ENCODE measurements at places on chromosomes 11 and 22.
A peak's percentile ranks its signal among the peaks of the same experiment; 100 is the strongest.

GRCh38 chr22:42368379-42369249 lies 63.6 kb downstream of the NFAM1 start:
- peaks cover 43% of the 10 kb centered on the region for H3K4me1 ChIP-seq
- H3K27me3 ChIP-seq = peaks cover 82% of the 10 kb centered on the region
- no peaks in the 10 kb centered on the region for H3K36me3 ChIP-seq
- H3K4me3 ChIP-seq = peak overlapping the region; percentile 56
- no peak overlapping the region for H3K27ac ChIP-seq

DNA sequence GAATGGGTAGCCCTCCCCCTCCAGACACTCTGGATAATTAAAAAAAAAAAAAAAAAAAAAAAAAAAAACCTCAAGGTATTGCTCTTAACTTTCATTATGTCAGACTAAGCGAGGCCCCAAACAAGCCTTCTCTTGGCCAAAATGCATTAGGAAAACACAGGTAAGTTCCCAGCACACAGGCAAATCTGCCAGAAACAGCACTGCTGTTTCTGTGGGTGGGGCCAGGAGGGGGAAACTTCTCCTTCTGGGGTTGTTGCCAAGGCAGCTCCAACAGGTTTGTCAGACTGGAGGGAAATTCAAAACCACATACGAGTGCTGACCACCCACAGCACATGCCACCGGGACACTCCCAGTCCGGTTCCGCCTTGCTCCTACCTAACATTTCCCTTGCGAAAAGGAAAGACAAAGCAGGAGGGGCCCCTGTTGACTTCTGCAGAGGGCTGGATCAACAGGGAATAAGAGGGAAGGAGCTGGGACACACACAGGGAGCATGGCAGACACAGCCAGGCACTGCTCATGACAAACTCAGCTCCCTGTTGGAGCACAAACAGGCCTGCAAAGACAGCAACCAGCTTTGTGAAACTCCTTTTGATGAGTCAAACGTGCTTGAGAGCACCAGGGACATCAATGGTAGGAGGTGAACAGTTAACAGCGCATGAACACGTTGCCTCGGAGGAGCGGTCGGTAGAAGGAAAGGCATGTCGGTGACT lies 55.0 kb downstream of the MYH9 start:
- H3K27ac ChIP-seq = peak overlapping the region; percentile 99
- peaks cover 65% of the 10 kb centered on the region for H3K36me3 ChIP-seq
- peak overlapping the region; percentile 11 for H3K4me3 ChIP-seq
- peaks cover 100% of the 10 kb centered on the region for H3K4me1 ChIP-seq
- no peaks in the 10 kb centered on the region for H3K27me3 ChIP-seq

GRCh38 chr11:131894615-131895544 lies 524.5 kb downstream of the NTM start:
- no peaks in the 10 kb centered on the region for H3K4me1 ChIP-seq
- H3K27me3 ChIP-seq = no peaks in the 10 kb centered on the region
- no peak overlapping the region for H3K4me3 ChIP-seq

GRCh38 chr22:44357296-44357965 lies 44.7 kb upstream of the SHISAL1 start:
- H3K27ac ChIP-seq = no peak overlapping the region
- H3K36me3 ChIP-seq = no peaks in the 10 kb centered on the region
- H3K4me3 ChIP-seq = no peak overlapping the region
- no peak for DNase-seq

GRCh38 chr11:134560066-134560465 lies 148.0 kb upstream of the B3GAT1 start:
- no peak overlapping the region for H3K27ac ChIP-seq
- no peaks in the 10 kb centered on the region for H3K27me3 ChIP-seq

DNA sequence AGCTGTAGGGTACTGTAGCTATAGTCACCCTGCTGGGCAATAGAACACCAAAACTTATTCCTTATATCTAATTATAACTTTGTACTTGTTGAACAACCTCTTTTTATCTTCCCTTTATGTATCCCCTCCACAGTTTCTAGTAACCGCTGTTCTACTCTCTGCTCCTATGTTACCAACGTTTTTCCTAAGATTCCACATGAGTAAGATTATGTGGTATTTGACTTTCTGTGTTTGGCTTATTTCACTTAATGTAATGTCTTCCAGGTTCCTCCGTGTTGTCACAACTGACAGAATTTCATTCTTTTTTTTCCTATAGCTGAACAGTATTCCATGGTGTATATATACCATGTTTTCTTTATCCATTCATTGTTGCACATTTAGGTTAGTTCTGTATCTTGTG lies 258.4 kb downstream of the DYNC2H1 start:
- no peak for DNase-seq
- H3K27ac ChIP-seq = no peak overlapping the region
- H3K4me3 ChIP-seq = no peak overlapping the region
- no peaks in the 10 kb centered on the region for H3K4me1 ChIP-seq
- no peaks in the 10 kb centered on the region for H3K36me3 ChIP-seq

GRCh38 chr11:134741453-134742223 lies 329.6 kb upstream of the B3GAT1 start:
- DNase-seq = no peak
- no peaks in the 10 kb centered on the region for H3K4me1 ChIP-seq
- no peaks in the 10 kb centered on the region for H3K36me3 ChIP-seq
- H3K27ac ChIP-seq = no peak overlapping the region
- H3K4me3 ChIP-seq = no peak overlapping the region

GRCh38 chr11:45181193-45181888 lies 34.9 kb downstream of the PRDM11 start:
- no peak overlapping the region for H3K4me3 ChIP-seq
- peaks cover 19% of the 10 kb centered on the region for H3K27me3 ChIP-seq
- no peak overlapping the region for H3K27ac ChIP-seq
- no peaks in the 10 kb centered on the region for H3K4me1 ChIP-seq

DNA sequence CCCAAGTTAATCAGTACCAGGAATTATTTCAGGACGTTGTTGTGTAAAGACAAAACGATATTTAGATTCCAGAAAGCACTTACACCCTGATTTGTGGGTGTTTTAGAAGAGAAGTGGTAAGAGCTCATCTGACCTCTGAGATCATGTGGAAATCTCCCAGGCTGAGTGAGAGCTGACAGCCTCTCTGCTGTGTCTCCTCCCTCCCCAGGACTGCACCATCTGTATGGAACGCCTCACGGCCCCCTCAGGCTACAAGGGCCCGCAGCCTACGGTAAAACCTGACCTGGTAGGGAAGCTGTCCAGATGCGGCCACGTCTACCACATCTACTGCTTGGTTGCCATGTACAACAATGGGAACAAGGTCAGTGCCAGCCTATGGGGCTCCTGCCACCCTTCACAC lies 20.0 kb downstream of the DTX4 start:
- DNase-seq = no peak
- H3K36me3 ChIP-seq = no peaks in the 10 kb centered on the region
- H3K4me3 ChIP-seq = no peak overlapping the region

- no peak overlapping the region for H3K27ac ChIP-seq
- no peaks in the 10 kb centered on the region for H3K27me3 ChIP-seq
- no peak for DNase-seq
- H3K36me3 ChIP-seq = no peaks in the 10 kb centered on the region
- no peaks in the 10 kb centered on the region for H3K4me1 ChIP-seq
Measured at GRCh38 chr22:32355760-32356159, 1.9 kb upstream of the RFPL3 start.

DNA sequence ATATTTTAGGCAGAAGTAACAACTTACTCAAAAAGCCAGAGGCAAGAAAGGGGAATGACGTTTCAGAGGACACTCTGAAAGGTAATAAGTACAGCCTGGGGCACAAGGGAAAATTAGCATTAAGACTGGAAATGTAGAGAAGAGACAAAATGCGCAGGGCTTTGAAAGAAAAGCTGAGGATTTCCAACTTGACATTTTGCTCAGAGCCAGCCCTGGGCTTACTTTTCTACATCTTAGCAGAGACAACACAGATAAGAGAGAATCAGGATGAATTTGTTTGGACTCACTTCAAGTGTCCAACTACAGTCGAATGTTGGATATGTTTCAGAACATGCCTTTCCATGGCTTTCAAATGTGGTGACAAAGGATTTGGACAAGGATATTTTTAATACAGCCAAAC lies 808.9 kb upstream of the LUZP2 start:
- no peak overlapping the region for H3K4me3 ChIP-seq
- no peaks in the 10 kb centered on the region for H3K36me3 ChIP-seq
- no peaks in the 10 kb centered on the region for H3K27me3 ChIP-seq
- no peak overlapping the region for H3K27ac ChIP-seq
- DNase-seq = no peak

DNA sequence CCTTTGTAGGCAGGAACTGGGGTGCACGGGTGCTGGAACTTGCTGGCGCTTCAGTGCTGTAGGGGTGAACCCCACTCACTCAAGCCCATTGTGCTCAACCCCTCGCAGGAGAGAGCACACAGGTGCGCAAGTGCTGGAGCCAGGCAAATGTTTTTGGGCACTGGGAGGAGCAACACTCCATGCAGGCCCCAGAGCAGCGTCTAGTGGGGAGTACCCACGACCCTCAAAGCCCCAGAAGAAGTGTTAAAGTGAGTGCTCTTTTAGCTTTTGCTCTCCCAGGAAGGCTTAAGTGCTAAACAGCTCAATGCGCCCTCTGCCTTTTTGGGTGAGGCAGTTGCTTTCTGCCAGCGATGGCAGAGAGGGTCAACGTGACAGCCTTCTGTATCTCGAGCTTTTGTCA lies 282.2 kb upstream of the ARHGAP42 start:
- no peaks in the 10 kb centered on the region for H3K4me1 ChIP-seq
- H3K36me3 ChIP-seq = no peaks in the 10 kb centered on the region

DNA sequence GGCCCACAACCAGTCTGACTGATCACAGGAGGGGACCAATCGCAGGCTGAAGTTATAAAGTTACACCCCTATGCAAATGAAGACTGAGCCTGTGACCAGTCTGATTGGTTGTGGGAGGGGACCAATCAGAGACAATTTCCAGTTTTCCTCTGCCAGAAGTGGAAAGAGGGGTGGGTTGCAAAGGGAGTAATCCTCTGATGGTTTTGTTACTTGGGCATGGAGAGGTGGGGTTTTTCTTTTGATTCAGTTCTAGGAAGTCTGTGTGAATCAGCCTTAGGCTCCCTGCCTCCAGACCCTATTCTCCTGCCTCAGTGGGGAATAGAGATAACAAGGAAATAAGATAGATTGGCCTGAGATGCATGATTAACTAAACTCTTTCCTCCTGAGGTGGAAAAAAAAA lies 9.9 kb downstream of the OR6M1 start:
- H3K4me1 ChIP-seq = no peaks in the 10 kb centered on the region
- no peak for DNase-seq
- H3K36me3 ChIP-seq = no peaks in the 10 kb centered on the region
- no peak overlapping the region for H3K4me3 ChIP-seq
- H3K27me3 ChIP-seq = no peaks in the 10 kb centered on the region

DNA sequence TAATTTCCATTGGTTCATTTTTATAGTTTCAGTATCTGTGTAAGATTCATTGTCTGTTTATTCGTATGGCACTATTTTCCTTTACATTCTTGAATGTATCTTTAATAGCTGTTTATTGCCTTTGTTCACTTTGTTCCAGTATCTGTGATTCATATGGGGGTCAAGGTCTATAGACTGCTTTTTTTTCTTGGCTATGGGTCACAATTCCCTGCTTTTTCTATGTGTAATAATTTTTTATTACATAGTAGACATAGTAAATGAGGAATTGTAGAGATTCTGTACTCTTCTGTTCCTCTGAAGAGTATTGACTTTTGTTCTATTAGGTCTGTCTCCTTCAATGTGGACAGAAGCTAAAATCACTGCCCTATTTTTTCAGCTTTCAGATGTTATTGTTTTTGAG lies 10.5 kb downstream of the ACRV1 start:
- no peak overlapping the region for H3K27ac ChIP-seq
- no peaks in the 10 kb centered on the region for H3K27me3 ChIP-seq
- H3K4me1 ChIP-seq = no peaks in the 10 kb centered on the region
- H3K36me3 ChIP-seq = peaks cover 13% of the 10 kb centered on the region
- DNase-seq = no peak
- no peak overlapping the region for H3K4me3 ChIP-seq

DNA sequence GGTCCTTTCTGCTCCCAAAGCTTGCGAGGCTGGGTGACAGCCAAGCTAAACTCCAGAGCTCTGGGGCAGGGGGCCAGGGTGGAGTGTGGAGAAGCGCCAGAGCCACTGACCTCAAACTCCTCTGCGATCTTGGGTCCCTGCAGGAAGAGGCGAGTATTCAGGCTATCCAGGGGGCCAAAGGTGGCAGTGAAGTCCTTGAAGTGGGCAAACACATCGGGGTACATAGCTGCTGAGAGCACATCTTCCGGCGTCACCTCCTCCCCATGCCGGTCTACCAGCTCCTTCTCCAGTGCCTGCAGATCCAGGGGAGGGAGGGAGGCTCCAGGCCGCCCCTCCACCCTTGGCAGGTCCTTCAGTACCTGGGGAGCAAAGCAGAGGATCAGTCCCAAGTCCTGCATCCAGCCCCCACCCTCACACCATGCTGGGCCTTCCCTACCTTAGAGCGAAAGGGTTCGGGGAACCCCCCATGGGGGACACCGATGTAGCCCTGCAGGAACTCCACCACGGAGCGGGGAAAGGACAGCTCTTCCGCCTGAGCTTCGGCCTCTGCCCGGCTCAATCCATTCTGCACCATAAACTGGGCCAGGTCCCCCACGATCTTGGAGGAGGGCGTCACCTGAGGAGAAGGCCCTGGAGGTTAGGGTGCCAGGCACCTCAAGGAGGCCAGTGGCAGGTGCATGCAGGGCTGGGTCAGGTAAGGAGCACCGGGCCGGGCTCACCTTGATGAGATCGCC lies 6.4 kb downstream of the RCE1 start:
- no peak overlapping the region for H3K27ac ChIP-seq
- no peak for DNase-seq
- no peak overlapping the region for H3K4me3 ChIP-seq
- no peaks in the 10 kb centered on the region for H3K4me1 ChIP-seq
- peaks cover 32% of the 10 kb centered on the region for H3K36me3 ChIP-seq
- H3K27me3 ChIP-seq = no peaks in the 10 kb centered on the region

DNA sequence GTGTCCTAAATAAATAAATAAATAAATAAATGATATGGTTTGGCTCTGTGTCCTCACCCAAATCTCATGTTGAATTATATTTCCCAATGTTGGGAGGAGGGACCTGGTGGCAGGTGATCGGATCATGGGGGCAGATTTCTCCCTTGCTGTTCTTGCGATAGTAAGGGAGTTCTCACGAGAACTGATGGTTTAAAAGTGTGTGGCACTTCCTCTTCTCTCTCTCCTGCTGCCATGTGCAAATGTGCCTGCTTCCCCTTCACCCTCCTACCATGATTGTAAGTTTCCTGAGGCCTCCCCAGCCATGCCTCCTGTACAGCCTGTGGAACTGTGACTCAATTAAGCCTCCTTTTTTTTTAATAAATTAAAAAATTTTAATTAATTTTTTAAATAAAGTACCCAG lies 138.2 kb downstream of the FBXO7 start:
- DNase-seq = no peak
- no peak overlapping the region for H3K27ac ChIP-seq
- no peaks in the 10 kb centered on the region for H3K4me1 ChIP-seq
- H3K27me3 ChIP-seq = no peaks in the 10 kb centered on the region
- H3K4me3 ChIP-seq = no peak overlapping the region

Measured in thymus (tissue), 14 donors.